ENCODE measurements at places on chromosomes 6 and 20. TPM values are rescaled to one million over a fixed set of nuclear protein-coding genes. Genes with fewer than 3 reads are reported as not detected.

Gene BTBD3
- 58.8 TPM for total RNA-seq

Gene BIRC7
- 0.36 TPM for total RNA-seq

- peak; percentile 55 for DNase-seq
These were observed 2.3 kb downstream of the E2F3 start for GRCh38 chr6:20403766-20404640.

GRCh38 chr6:39800034-39801032, 8.2 kb downstream of the DAAM2 start:
- no peak for DNase-seq

DNA sequence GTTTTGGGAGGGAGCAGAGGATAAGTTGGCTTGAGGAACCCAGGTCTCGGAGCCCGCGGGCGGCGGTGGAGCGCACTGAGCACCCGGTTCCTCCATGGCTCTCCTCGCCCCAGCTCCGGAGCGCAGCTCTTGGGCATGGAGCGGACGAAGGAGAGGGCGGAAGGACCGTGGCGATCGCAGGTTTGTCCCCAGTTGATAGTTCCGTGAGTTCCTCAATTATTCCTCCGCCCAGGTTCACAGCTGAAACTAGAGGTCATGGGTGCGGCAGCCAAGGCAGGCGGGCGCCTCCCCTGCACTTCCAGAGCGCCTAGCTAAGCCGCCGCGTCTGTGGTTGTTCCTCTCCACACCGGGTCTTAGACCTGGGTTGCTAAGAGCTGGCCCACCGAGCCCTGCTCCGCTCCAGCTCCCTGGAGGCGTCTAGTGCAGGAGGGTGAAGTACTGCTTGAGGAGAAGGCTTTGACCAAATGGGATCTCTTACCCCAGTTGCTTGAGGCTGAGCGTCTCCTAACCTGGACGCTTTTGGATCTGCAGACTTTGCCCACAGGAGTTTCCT, at the start of gene HTR1B:
Gene HTR1B (minus strand): TSS at position 184 of the 553 bp plus-strand sequence. CDS start 88 bp downstream, at position 96.
- no peak for DNase-seq

Gene C6orf120
- total RNA-seq = 35.8 TPM

DNA sequence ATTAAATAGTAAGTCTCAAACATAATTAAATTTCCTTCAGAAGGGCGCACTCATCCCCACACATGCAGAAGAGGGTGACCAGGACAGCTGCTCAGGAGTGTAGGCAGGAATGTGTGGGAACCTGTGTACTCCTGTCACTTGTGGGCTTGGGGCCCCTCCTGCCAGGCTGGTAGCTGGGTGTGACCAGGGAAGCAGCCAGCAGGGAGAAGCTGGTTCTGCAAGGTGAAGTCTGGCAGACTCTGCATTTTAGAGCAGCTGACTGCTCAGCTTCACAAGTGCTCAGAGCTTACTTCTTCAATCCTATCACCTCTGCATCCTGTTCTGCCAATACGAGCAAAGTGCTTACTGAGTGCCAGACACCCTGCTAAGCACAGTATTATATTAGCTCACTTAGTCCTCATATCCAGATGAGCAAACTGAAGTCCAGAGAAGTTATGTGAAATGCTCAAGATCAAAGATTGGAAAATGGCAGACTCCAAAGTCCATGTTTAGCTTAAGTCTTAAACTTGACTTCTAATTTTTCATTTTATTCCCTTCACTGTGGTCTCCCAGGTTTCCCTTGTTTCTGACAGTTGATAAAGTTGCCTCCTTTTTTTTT, 27.9 kb downstream of the ELMO2 start:
- DNase-seq = no peak

DNA sequence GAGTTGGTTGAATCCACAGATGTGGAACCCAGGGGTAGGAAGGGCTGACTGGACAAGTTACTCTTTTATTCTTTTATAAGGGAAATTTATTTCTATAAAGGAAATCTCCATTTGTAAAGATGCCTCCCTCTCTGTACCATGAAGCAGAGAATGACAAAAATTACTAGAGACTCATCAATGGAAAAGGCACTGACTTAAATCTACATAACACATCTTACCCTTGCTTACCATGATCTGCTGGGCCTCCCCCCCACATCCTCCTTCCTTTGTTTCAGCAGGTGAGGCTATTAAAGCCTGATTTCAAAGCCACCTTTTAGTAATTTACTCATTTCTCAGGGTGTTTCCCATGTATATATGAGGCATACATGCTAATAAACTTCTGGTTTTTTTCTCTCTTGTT, 130.2 kb upstream of the HDDC2 start:
- DNase-seq = no peak

GRCh38 chr6:42220807-42221206, 3.1 kb upstream of the MRPS10 start:
- no peak for DNase-seq

GRCh38 chr6:6482256-6482655, 106.3 kb upstream of the LY86 start:
- no peak for DNase-seq

GRCh38 chr6:157841211-157841840, 18.3 kb downstream of the SNX9 start:
- DNase-seq = no peak

Gene COL9A1
- total RNA-seq = 8.7 TPM

DNA sequence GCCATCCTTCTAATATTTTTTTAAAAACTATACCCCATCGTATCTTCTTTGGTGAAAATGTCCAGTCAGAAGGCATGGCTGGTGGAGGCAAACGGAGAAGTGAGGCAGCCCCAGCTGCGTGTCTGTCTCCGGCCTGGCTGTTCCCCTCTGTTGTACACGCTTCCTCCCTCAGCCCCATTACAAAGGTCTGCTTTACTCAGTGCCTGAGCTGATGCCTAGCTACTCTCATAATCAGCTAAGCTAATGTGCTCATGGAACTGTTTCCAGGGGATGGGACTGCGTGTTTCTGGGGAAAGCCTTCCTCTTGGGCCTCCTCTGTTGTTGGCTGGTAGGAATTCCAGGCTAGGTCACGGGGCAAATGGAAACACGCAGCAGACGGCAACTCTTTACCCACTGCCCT, 67.3 kb downstream of the PPP1R3G start:
- DNase-seq = no peak

DNA sequence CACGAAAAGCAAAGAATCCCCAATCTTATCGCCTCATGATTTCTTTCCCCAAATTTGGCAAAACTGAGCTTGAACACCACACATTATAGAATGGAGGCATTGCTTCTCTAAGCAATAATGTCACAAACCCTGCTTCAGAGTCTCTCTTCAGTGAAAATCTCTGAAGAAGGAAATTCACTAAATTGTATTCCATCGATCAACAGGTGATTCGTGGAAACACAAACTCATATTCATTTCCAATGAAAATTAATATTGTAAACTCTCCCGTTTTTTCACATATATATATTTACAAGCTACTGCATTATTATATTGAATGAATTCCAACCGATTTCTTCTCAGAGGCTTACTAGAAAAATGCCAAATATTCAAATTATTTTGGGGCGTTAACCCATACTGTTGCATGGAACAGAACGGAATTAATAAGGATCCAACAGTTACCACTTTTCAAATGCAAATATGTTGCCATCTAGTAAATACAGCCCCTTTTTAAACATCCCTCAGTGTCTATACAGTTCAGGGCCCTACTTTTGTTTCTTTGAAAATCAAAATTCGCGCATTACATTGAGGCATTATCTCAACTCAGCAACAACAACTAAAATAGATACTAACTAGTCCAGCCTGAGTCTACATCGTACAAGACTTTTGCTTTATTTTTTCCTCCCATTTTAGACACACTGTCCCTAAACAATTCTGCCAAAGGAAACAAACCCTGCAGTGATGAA, 1.3 kb downstream of the KIF13A start:
- DNase-seq = no peak

GRCh38 chr6:41748542-41748941, 1.3 kb upstream of the PGC start:
- DNase-seq = no peak

Gene EDEM2
- total RNA-seq = 16.5 TPM

DNA sequence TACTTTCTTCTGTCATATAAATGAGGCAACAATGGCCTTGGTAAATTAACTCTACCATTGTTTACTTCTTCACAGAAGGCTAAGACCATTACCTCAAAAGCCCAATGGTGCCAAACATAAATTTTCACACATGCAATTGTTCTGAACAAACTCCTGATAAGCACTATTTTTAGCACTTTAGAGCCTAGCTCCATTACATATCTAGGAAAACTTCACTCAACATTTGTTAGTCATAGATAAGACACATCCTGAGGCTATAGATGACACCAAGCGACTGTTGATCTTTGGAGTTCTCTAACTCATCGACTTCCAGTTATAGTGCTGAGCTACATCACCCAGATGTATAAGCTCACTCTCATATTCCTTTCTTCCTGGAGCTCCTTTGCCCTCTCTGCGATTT, 245.9 kb downstream of the EYS start:
- no peak for DNase-seq

Gene SUN5
- total RNA-seq = not detected

Gene PTK6
- total RNA-seq = 0.11 TPM

- DNase-seq = no peak
These were observed 154.9 kb upstream of the CARMIL1 start for GRCh38 chr6:25124216-25124715.

- DNase-seq = no peak
These were observed 219.2 kb upstream of the LRFN2 start for GRCh38 chr6:40806256-40806864.

Gene ALDH5A1
- total RNA-seq = 22.5 TPM

DNA sequence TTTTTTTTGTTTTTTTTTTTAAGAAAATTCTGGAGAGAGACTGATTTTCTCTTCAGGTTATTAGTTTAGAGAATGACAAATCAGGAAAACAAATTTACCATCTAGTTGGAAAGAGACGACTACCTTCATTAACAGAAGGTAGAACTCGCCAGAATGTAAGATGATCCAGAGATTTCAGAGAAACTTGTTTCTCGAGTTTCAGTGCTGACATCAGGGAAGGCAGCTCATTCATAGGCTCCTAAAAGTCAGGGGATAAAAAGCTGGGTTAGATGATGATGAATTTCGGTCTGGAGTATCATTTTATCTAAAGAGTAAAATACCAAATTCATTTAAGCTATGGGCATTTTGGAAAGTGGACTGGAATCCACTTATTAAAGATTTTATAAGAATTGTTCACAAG, 27.9 kb downstream of the ZNF334 start:
- no peak for DNase-seq

DNA sequence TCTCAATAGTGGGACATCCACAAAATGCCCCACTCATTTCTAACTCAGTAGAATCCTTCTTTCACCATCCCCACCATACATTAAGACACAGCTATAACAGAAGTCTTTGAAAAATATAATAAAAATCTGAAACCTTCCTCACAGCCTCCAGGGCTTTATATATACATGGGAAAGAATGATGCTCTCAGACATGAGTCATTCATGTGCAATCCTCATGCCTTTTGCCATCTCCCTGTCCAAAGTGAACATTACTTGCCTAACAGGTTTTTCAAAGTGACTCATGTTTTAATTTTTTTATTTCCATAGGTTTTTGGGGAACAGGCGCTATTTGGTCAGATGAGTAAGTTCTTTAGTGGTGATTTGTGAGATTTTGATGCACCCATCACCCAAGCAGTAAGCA, 162.7 kb downstream of the RALGAPA2 start:
- DNase-seq = no peak

Gene RNF182
- total RNA-seq = 4.2 TPM

Gene OOEP
- not detected for total RNA-seq

DNA sequence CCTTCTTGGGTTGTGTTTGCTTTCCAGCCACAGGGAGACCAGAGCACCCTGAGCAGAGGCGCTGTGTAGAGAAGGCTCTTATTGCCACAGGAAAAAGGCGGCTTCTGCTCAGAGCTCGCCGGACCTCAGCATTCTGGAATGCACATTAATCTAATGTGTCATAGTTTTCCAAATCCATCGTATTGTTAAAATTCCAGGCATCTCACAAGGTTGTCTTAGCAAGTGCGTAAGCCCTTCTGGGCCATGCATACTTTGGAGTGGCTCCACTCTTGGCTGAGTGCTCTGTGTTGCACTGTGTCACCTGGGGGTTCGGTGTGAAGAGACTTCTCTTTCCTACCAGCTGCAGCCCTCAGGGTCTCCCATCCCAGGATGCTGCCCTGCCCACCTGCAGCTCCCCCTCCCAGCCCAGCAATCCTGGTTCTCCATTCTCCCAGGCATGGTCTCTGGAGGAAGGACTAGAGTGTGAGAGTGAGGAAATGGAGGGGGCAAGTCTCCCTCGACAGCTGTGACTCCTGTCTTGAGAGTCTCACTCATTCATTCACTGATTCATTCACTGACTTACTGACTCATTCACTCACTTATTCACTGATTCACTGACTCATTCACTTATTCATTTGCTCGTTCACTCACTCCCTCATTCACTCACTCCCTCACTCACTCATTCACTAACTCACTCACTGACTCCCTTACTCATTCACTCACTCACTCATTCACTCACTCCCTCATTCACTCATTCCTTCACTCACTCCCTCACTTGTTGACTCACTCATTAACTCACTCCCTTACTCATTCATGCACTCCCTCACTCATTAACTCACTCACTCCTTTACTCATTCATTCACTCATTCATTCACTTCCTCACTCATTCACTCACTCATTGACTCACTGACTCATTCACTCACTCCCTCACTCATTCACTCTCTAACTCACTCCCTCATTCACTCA, 83.7 kb upstream of the MPC1 start:
- no peak for DNase-seq

Gene SLPI
- not detected for total RNA-seq

GRCh38 chr6:162733489-162733888, 5.7 kb downstream of the PACRG start:
- DNase-seq = no peak

GRCh38 chr20:23125625-23126191, 39.6 kb upstream of the CD93 start:
- DNase-seq = no peak

Gene SLC25A27
- total RNA-seq = 33.8 TPM

GRCh38 chr20:63070771-63071540, 64.2 kb upstream of the BHLHE23 start:
- DNase-seq = no peak

GRCh38 chr20:46820682-46821081, 74.0 kb upstream of the EYA2 start:
- DNase-seq = no peak

- no peak for DNase-seq
These were observed 5.2 kb downstream of the ADIG start for GRCh38 chr20:38586181-38586525.

DNA sequence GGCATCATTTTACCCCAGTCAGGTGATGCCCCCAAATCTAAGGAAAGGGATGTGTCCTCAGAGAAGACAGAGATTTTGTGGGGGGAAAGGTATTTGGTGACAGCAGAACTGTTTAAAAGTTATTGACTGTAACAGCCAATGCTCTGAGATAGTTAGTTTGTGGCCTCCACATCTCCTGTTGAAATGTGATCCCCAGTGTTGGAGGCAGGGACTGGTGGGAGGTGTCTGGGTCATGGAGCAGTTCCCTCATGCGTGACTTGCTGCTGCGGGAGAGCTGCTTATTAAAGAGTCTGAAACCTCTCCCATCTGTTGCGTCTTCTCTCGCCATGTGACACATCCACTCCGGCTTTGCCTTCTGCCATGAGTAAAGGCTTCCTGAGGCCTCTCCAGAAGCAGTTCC, 282.8 kb upstream of the FOXQ1 start:
- DNase-seq = no peak

DNA sequence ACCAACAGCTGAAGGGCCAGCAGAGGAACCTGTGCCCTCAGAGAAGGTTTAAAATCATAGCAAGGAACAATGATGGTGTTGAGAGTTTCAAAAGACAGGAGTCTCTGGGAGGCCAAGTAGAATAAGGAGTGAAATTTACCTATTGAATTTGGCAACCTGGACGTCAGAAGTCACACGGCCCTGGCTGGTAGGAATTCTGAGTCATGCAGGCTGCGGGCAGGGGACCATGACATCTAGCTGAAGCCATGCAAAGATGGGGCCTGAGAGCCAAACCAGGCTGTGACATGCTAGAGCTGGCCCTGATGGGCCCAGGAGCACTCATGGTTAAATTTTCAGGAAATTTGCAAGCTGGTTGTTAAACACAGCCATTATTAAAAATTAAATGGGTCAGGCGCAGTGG, 64.0 kb upstream of the SNX9 start:
- DNase-seq = no peak

Measured in mesothelial cell of epicardium (in vitro differentiated cells).